ENCODE measurements at places on chromosomes 7 and 10.
A peak's percentile ranks its signal among the peaks of the same experiment; 100 is the strongest.

- H3K36me3 ChIP-seq, result no peaks in the 10 kb centered on the region
- no peaks in the 10 kb centered on the region for H3K4me1 ChIP-seq
- H3K27ac ChIP-seq, result no peak overlapping the region
- no peak overlapping the region for H3K4me3 ChIP-seq
- no peak for DNase-seq
- H3K27me3 ChIP-seq, result no peaks in the 10 kb centered on the region
Measured at GRCh38 chr10:7285522-7286322, 125.1 kb downstream of the SFMBT2 start.

GRCh38 chr7:156378806-156379205, 261.8 kb upstream of the RNF32 start:
- no peaks in the 10 kb centered on the region for H3K4me1 ChIP-seq
- no peak overlapping the region for H3K4me3 ChIP-seq
- no peaks in the 10 kb centered on the region for H3K27me3 ChIP-seq
- no peak overlapping the region for H3K27ac ChIP-seq
- DNase-seq, result no peak

- peak; percentile 80 for DNase-seq
- peak overlapping the region; percentile 81 for H3K4me3 ChIP-seq
- H3K36me3 ChIP-seq, result no peaks in the 10 kb centered on the region
- H3K27me3 ChIP-seq, result no peaks in the 10 kb centered on the region
Measured at GRCh38 chr10:102119417-102120141, 589 bp downstream of the LDB1 start.

DNA sequence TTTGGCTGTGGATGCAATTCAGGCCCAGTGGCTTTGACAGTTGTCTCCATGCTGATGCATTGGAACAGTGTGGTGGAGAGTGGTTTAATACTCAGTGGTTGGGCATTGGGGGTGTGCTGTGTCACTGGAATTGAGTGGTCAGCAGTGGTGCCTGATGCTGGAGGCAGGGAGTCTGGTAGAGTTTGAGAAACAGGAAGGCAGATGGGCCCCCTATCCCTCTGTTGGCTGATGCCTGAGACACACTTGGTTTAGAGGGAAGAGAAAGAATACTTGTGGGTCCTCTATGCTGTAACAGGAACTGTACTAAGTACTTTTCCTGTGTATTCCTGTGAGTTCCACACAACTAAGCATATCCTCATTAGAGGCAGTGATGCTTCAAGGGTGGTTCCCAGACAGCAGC, 55.4 kb downstream of the EEPD1 start:
- DNase-seq, result peak; percentile 72
- H3K4me3 ChIP-seq, result no peak overlapping the region
- H3K36me3 ChIP-seq, result no peaks in the 10 kb centered on the region
- H3K4me1 ChIP-seq, result peaks cover 11% of the 10 kb centered on the region
- H3K27me3 ChIP-seq, result no peaks in the 10 kb centered on the region

- H3K4me1 ChIP-seq, result no peaks in the 10 kb centered on the region
- peak; percentile 30 for DNase-seq
- no peaks in the 10 kb centered on the region for H3K36me3 ChIP-seq
- no peak overlapping the region for H3K4me3 ChIP-seq
Measured at GRCh38 chr7:18177815-18178660, 150.4 kb upstream of the PRPS1L1 start.

DNA sequence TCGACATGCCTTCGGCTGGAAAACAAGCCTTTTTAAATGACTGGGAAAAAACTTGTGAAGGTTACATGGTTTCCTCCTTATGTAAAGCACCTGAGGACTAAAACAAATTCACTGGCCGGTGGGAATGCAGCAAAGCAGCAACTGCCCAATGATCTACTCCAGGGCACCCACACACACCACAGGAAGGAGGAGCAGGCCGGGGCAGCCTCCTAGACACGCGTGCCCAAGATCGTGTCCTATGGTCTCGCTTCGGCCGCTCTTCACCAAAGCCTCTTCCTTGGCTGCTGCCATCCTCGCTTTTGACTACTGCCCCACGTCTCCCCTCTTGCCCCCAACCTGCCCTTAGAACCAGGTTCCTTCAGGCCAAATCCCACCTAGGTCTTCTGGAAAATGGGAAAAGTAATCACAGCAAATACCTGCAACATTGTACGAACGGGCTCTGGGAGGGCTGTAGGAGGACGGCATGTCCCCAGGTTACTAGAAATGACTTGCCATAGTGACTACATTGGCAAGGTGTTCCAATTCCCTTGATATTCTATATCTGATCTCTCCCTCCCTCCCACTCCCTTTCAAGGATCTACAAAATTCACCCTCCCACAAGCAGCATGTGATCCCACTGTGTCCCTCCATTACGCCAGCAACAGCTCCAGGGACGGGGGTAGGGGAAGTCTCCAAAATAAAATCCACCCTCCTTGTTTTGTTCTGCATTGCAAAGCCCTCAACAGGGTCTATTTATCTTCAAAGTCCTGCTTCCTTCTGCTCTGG, 84.9 kb downstream of the RNF216 start:
- no peak for DNase-seq
- peaks cover 17% of the 10 kb centered on the region for H3K36me3 ChIP-seq
- no peaks in the 10 kb centered on the region for H3K27me3 ChIP-seq
- H3K27ac ChIP-seq, result peak overlapping the region; percentile 90
- H3K4me1 ChIP-seq, result peaks cover 32% of the 10 kb centered on the region

DNA sequence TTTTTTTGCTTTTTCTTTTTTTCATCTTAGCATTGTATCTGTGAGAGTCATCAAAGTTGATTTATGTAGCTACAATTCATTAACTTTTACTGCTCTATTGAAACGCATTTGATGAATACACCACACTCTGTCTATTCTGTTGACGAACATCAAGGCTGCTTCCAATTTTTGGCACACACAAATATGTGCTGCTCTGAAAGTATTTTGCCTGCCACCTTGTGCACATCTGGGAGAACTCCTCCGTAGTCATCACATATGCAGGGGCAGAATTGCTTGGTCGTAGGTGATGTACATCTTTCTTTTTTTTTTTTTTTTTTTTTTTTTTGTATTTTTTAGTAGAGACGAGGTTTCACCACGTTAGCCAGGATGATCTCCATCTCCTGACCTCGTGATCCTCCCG, 796.8 kb downstream of the KCNMA1 start:
- no peak overlapping the region for H3K4me3 ChIP-seq
- DNase-seq, result no peak
- peaks cover 3% of the 10 kb centered on the region for H3K27me3 ChIP-seq
- H3K4me1 ChIP-seq, result no peaks in the 10 kb centered on the region
- no peak overlapping the region for H3K27ac ChIP-seq

DNA sequence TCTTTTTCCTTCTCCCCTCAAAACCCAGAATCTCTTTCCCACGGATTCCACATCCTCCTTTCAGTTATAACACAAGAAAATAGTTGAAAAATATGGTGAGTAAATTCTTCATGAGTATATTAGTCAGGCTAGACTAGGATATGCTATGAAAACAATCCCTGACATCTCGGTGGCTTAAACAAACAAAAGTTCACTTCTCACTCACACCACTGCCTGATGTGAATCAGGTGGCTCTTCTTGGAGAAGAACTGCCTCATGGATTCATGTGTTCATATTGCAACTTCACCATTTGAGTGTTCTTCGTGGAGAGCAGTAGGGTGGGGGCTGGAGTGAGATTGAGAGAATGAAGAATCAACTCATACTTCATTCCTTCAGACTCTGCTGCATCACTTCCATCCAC, 204.1 kb downstream of the PHF14 start:
- H3K36me3 ChIP-seq, result no peaks in the 10 kb centered on the region
- no peak overlapping the region for H3K27ac ChIP-seq
- H3K27me3 ChIP-seq, result no peaks in the 10 kb centered on the region
- no peak for DNase-seq
- H3K4me3 ChIP-seq, result no peak overlapping the region

DNA sequence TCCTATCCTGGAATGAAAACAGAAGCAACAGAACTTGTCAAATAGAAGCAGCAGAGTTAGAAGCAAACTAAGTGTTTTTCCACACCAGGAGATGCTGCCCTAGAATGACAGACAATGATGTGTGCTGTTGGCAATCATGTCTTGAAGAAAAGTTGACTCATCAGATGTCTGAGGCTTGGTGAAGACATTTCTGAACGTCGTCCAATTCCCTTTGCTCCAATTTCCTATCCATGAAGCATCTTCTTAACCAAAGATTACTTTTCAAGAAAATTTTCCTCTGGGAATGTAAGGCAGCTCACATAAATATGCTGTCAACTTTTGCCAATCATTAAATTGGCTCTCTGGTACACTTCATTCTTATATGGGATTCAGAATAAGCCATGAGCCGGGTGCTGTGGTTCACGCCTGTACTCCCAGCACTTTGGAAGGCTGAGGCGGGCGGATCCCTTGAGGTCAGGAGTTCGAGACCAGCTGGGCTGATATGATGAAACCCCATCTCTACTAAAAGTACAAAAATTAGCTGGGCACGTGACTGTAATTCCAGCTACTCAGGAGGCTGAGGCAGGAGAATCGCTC, 34.6 kb downstream of the MALSU1 start:
- H3K4me1 ChIP-seq, result peaks cover 12% of the 10 kb centered on the region
- H3K27me3 ChIP-seq, result no peaks in the 10 kb centered on the region
- no peak overlapping the region for H3K4me3 ChIP-seq
- peak overlapping the region; percentile 87 for H3K27ac ChIP-seq

DNA sequence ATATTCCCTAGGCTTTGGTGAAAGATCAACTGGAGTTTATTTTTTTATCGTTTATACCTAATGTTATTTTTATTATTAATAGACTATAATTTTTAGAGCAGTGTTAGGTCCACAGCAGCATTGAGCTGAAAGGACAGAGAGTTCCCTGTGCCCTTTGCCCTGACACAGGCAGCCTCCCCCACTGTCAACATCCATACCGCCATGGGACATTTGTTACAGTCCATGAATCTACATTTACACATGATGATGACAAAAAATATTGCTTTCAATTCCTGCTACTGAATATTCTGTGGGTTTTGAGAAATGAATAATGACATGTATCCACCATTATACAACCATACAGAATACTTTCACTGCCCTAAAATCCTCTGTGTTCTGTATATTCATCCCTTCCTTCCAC, 1297.5 kb upstream of the SORCS1 start:
- no peak overlapping the region for H3K27ac ChIP-seq
- H3K4me3 ChIP-seq, result no peak overlapping the region
- H3K4me1 ChIP-seq, result peaks cover 3% of the 10 kb centered on the region
- DNase-seq, result no peak
- H3K36me3 ChIP-seq, result no peaks in the 10 kb centered on the region

DNA sequence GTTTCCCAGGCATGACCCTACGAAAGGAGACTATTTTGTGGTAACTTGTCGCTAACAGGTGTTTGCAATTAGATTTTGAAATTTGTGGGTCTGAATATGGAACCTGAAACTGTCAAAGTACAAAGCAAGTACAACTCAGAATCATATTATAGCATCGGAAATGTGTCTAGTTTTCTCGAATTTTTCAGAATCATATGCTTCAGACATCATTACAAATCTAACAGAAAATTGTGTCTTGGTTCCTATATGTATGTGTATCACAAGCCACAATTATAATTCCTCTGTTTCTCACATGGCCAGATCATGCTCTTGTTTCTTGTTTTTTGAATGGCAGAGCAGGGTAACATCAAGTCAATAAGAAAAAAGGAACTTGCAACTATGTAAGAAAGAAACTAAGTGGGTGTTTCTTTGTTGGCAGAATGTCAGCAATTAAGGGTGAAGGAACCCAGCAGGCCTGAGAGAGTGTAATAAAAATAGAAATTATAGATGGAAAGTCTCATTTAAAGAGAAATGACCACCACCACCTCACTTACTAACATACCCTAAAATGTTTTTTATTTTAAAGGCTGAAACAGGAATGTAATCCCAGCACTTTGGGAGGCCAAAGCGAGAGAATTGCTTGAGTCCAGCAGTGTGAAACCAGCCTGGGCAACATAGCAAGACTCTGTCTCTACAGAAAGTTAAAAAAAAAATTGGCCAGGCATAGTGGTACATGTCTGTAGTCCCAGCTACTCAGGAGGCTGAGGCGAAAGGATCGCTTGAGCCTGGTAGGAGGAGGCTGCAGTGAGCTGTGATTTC, 51.3 kb downstream of the PRTFDC1 start:
- H3K4me3 ChIP-seq, result peak overlapping the region; percentile 66
- H3K4me1 ChIP-seq, result peaks cover 5% of the 10 kb centered on the region
- DNase-seq, result no peak
- no peaks in the 10 kb centered on the region for H3K27me3 ChIP-seq
- H3K36me3 ChIP-seq, result no peaks in the 10 kb centered on the region

GRCh38 chr10:126058507-126058906, 162.1 kb downstream of the FANK1 start:
- H3K4me3 ChIP-seq, result no peak overlapping the region
- DNase-seq, result peak; percentile 74
- peaks cover 12% of the 10 kb centered on the region for H3K36me3 ChIP-seq
- H3K27ac ChIP-seq, result peak overlapping the region; percentile 1
- peaks cover 32% of the 10 kb centered on the region for H3K4me1 ChIP-seq

- no peak for DNase-seq
- no peak overlapping the region for H3K4me3 ChIP-seq
- H3K36me3 ChIP-seq, result peaks cover 7% of the 10 kb centered on the region
- H3K4me1 ChIP-seq, result peaks cover 1% of the 10 kb centered on the region
- H3K27ac ChIP-seq, result no peak overlapping the region
Measured at GRCh38 chr10:24926557-24926956, 25.8 kb downstream of the PRTFDC1 start.

DNA sequence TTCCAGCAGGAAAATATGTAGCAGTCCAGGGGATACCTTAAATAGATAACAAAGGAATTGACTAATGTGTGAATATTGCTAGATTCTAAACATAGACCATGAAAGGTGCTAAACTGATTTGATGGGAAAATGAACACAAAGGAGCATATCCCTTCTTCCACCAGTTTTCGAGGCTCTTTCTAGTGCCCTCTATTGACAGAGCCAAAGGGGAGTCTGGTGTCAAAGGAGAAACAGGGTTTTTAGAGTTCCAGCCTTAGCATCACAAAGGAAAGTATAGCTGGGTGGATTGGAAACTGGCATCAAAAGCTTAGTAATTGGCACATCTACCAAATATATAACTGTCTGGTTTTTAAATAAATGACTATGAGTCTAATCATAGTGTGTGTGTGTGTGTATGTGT, 636.8 kb downstream of the ETV1 start:
- H3K27ac ChIP-seq, result no peak overlapping the region
- DNase-seq, result no peak
- H3K27me3 ChIP-seq, result no peaks in the 10 kb centered on the region
- no peaks in the 10 kb centered on the region for H3K36me3 ChIP-seq

GRCh38 chr10:18400201-18400905, 251.0 kb downstream of the NSUN6 start:
- H3K27ac ChIP-seq, result no peak overlapping the region
- H3K4me3 ChIP-seq, result peak overlapping the region; percentile 63
- peaks cover 4% of the 10 kb centered on the region for H3K4me1 ChIP-seq
- peaks cover 27% of the 10 kb centered on the region for H3K27me3 ChIP-seq
- no peak for DNase-seq
- H3K36me3 ChIP-seq, result no peaks in the 10 kb centered on the region

GRCh38 chr7:27160546-27161213, 4.2 kb upstream of the HOXA7 start:
- no peaks in the 10 kb centered on the region for H3K27me3 ChIP-seq
- DNase-seq, result peak; percentile 78
- H3K36me3 ChIP-seq, result peaks cover 15% of the 10 kb centered on the region
- peak overlapping the region; percentile 25 for H3K27ac ChIP-seq
